ENCODE measurements at places on chromosomes 4 and X. TPM values are rescaled to one million over a fixed set of nuclear protein-coding genes. Genes with fewer than 3 reads are reported as not detected.

Gene KCNIP4
- total RNA-seq: not detected

GRCh38 chr4:170794525-170794924 is 704.8 kb upstream of the AADAT start:
- no peak for DNase-seq

Gene ZNF630
- 0.33 TPM for total RNA-seq

Gene SHOX
- not detected for total RNA-seq

Measured in activated CD4-positive, alpha-beta T cell treated with anti-CD3 and anti-CD28 coated beads, Interleukin-2, amount 10 ng/mL, durations not matched to agents 24 days and 14 days (primary cell).